ENCODE measurements at places on chromosomes 4 and X.

DNA sequence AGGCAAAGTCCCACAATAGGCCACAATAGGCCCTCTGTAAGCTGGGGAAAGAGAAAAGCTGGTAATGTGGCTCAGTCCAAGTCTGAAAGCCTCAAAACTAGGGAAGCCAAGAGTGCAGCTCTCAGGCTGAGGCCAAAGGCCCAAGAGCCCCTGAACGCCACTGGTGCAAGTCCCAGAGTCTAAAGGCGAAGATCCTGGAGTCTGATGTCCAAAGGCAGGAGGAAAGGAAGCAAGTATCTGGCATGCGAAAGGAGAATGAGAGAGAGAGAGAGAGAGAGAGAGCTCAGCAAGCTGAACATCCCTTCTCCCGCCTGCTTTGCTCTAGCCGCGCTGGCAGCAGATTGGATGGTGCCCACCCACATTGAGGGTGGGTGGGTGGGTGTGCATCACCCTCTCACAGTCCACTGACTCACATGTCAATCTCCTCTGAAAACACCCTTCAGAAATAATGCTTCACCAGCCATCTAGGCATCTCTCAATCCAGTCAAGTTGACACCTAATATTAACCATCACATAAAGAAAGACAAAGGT lies 30.9 kb upstream of the ELF2 start:
- DNase-seq: no peak

DNA sequence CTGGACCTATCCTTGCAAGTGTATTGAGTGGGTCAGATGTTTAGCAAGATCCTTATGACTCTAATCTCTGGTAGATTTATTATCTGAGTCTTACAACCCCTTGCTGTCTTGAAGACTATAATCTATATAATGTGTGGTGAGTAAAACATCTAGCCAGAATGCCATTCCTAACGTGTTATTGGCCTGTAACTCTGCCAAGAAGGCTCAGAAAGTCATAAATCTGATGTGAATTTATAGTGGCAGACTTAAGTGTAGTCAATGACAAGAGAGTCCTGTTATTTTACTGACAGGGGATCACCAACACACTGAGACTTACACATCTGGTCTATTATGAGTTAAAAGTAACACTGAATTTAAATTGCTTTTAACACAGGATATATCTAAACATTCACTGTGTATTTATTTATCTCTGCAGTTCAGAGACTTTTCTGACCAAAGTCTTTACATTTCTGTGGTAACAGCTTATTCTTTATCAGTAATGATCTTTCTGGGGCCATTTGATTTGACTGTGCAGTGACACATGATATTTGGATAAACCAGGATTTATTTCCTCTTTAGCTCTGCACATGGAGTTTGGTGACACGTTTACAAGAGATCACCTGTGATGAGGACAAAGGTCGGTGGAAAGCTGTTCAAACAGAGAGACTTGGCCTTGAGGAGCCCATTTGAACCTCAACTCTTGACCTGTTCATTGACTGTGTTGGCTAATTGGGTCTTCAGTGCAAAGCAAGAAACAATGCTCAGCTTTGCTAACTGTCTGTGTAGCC lies 415.8 kb downstream of the STIM2 start:
- DNase-seq: no peak

DNA sequence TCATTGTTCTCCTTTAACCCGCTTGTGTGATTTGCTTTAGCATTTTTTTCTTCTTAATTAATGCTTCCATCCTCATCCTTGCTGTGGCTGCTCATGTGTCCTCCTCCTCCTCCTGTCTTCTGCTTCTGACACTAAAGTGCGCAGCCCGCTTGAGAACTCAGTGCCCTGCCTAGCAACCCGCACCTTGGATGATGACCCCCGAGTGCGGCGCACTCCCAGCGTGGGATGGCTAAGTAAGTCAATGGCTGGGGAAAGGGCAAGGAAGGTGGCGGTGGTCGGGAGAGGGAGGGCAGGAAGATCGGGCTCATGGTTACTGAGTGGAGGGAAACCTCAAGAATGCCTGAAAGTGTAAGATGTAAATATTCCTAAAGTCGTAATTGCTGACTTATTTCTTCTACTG lies 30.1 kb downstream of the SLC4A4 start:
- no peak for DNase-seq

DNA sequence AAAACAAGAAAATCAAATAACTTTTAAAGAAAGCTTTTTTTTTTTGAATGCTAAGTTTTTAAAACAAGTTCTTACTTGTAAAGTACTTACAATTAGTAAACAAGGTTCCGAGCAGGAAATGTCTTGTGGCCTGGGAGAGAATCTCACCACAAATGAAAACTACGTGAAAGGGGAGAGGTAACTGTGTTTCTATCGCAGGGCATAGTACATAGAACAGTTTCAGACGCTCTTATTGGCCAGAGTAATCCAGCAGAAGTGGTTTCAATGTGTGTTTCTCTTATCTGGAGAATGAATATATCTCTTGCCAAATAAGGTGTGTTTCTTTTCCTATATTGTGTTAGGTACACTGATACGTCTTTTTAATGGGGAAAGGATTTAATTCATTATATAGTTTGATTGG lies at the start of gene PLAC8:
Gene PLAC8 (minus strand): TSS at position 154 of the 400 bp plus-strand sequence. CDS start 6,808 bp downstream, outside the sequence.
- no peak for DNase-seq

DNA sequence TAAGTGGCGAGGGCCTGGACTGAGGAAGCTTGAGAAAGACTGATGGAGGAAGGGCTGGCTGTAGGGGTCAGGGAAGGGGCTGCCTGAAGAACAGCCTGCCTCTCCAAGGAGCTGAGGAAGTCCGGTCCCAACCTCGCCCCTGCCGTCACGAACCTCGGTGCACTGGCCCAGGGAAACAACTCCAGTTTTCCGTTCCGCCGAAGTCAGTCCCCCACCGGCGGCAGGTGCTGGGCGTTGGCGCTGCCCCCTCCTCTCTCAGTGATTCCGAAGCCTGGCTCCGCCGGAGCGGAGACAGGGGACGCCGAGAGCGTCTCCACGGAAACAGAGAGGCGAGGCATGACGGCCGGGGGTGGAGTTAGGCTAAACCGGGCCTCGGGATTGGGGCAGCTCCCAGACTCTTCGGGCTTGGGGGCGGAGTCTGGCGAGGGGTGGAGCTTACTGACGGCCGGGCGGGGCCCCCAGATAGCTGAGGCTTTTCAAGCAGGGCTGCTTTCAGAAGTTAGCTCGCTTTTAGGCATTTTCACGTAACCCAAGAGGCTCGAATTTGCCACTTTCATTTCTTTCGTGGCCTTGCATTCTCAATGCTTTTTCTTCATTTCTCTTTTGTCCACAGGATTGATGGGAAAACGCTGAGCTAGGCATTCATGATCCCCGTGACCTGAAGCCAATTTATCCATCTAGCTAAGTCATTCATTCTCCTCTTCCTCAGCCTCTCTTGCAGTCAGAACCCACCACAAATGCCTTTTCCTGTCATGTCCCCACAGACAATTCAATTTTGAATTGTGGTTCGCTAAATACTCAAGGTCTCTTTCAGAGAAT lies at the start of gene TTC29:
Gene TTC29 (minus strand): TSS at position 309 of the 819 bp plus-strand sequence. CDS start 5,969 bp downstream, outside the sequence.
- DNase-seq: peak; percentile 51

DNA sequence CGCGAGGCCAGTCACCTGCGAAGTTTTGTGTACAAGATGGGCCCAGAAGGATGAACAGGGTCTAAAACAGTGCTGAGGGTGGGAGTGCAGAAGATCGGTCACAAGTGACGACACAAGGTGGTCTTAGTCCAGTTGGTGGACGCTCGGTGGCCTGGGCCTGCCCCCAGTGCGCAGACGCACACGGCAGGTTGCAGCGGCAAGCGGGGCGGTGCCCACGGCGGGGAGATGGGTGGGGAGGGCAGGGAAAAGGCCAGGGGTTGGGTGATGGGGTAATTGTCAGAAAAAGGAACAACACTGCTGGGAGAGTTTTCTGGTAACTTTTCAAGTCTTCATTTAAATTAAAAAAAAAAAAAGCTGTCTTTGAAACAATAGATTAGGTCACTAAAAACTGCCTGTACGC lies 1.0 kb upstream of the PRDX4 start:
- DNase-seq: no peak

GRCh38 chrX:154310616-154311536 lies 15.3 kb downstream of the TKTL1 start:
- DNase-seq: no peak

GRCh38 chr4:82508806-82509428 lies 52.9 kb downstream of the TMEM150C start:
- DNase-seq: no peak

- DNase-seq: no peak
Observed at GRCh38 chrX:31449965-31450364, 378.1 kb upstream of the FTHL17 start.

DNA sequence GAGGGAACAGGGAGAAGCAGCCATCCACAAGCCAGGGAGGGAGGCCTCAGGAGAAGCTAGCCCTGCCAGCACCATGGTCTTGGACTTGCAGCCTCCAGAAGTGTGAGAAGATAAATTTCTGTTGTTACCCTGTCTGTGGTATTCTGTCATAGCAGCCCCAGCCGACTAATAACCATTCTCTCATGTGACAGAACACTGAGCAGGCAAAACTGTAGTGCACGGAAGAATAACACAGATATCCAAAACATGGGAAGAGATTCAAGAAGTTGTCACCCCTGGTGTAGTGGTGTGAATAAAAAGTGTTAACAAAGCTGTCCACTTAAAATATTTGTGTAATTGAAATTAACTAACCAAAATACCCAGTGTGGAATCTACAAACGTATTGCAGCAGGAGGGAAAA lies 265.0 kb downstream of the ARHGAP10 start:
- DNase-seq: no peak

GRCh38 chrX:151873096-151873495 lies 39.6 kb upstream of the MAGEA4 start:
- no peak for DNase-seq

- DNase-seq: no peak
Observed at GRCh38 chr4:75639124-75639695, 8.9 kb upstream of the CDKL2 start.

DNA sequence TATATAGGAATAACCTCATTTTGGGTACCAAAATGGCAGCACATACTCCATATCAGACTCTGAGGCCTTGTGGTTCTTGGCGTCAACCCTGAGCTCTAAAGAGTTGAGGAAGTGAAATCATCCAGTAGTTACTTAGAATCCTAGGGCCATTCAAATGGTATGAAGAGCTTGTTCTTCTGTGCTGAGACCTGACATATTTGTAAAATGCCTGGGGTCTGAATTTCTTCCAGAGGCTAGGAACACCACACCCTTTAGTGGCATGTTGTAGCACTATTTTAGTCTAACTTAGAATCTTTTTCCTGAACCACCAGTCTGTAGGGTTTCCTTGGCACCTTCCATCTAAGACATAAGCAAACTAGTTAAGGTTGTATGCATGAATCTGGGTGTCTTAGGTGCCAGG lies 18.1 kb upstream of the GDPD2 start:
- DNase-seq: no peak

GRCh38 chr4:57103051-57103450 lies 7.1 kb downstream of the IGFBP7 start:
- DNase-seq: no peak

- no peak for DNase-seq
Observed at GRCh38 chr4:55903577-55903976, 45.2 kb upstream of the CEP135 start.

DNA sequence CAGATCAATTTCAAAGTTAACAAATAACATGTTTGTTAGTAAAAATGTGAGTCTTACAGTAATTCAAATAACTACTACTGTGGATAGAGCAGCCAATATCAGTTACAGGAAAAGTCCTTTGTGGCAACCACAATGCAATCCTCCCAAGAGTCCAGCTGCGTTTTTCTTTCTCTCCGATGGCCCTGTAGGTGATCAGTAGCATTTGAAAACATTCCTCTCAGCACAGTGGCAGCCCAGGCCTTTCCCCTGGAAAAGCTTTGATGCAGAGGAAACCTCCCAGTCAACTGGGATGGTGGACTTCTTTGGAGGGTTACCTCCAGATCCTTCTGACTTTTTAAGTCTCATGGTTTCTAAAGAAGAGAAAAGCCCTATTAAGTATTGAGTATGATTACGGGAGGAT lies 18.0 kb upstream of the PDZD4 start:
- no peak for DNase-seq

DNA sequence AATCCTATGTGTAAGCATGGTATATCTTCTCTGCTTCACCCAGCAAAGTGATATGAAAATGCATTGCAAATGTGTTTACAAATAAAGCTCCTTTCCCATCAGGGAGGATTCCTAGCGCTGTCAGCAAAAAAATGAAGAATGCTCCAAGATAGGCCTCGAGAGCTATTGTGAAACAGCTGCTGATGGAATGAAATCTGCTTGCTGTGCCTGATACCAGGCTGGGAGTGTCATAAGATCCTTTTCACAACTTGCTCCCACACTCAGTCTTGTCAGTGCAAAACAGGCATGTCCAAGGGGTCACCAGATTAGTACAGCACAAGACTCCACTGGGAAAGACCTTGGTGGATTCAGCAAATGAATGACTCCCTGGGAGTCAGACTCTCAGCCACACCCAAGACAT lies 34.1 kb downstream of the HNRNPH2 start:
- DNase-seq: no peak

DNA sequence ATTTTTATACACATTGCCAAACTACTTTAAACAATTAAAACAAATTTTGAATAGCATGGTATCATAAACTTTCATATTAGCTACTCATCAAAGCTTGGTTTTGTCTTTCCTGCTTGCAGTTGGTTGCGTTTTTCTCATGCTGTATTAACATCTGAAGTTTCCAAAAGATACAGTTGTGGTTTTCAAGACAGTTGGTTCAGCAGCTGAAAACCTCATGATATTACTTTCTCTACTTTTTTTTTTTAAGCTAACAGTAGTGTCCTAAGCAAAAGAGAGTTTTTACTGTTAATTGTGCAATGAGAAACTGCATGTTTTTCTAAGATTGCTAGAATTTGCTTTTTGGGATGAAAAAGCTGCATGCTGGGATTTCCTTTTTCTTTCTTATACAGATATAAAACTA lies 15.2 kb downstream of the RUFY3 start:
- no peak for DNase-seq

GRCh38 chr4:82591592-82591991 lies 29.8 kb upstream of the TMEM150C start:
- DNase-seq: no peak

- no peak for DNase-seq
Observed at GRCh38 chrX:131217989-131218388, 71.1 kb downstream of the IGSF1 start.

- peak; percentile 6 for DNase-seq
Observed at GRCh38 chr4:44927399-44928380, 201.3 kb upstream of the GNPDA2 start.

- no peak for DNase-seq
Observed at GRCh38 chr4:101970547-101971155, 180.1 kb downstream of the BANK1 start.

GRCh38 chr4:155984106-155984797 lies 30.6 kb upstream of the CTSO start:
- no peak for DNase-seq

GRCh38 chrX:117843749-117844148 lies 272.9 kb downstream of the KLHL13 start:
- DNase-seq: no peak
